ENCODE measurements at places on chromosomes 3 and 15.

DNA sequence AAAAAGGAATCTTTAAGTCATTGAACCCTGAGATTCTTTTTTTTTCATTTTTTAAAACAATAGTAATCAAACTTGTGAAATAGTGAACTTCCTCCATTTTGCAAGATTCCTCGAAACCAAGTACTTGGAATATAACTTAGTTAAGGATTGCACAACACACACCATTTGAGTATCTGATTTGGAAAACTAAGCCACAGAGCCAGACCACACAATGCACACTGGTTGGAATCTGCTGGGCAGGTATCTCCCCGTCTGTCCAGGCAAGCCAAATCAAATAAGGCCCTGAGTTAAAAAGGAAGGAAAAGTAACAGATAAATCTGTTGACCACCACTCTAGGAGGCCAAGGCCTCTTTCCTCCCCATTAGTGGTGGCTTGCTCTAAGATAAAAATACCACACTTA, 177.5 kb upstream of the ICE2 start:
- no peak for DNase-seq

DNA sequence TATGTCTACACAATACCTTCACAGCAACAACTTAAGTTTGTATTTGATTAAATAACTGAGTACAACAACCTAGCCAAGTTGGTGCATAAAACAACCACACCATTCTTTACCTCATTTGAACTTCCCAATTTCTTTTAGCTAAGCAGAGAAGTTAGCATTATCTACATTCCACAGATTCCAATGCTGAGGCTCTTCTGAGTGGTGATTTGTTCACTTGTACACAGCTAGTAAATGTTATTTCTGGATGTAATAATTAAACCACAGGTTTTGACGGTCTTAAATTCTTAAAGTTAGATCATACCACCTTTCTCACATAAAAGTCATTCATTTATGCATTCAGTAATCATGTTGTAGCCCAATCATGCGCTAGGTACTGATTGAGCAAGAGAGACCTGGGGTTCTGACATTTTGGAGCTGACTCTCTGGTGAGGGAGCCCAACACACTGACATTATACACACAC, 102.5 kb downstream of the SST start:
- no peak for DNase-seq

GRCh38 chr3:71542521-71543370, 40.8 kb downstream of the FOXP1 start:
- DNase-seq: peak; percentile 89

GRCh38 chr15:67127965-67128364, 62.6 kb downstream of the SMAD3 start:
- no peak for DNase-seq

DNA sequence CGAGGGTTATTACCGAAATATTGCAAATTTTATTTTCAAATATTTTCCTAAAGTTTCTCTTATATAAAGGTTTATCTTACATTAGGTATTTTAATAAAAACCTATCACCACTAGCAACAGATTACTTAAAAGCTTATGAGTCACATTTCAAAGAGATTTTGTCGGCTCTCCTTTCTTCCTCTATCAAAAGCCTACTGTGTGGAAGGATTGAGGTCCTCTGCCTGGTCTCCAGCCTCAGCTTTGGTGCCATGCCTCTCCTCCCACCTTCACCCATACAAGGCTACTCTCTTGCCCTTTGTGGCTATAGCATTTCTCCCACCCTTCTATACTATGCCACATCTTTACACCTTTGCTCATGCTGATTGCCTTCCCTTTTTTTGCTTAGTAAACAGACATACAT, 199.3 kb downstream of the TNIK start:
- no peak for DNase-seq

- DNase-seq: peak; percentile 84
Measured at GRCh38 chr3:16177962-16178627, 3.6 kb downstream of the GALNT15 start.

All from hindlimb muscle (tissue), 1 donor.